ENCODE measurements at places on chromosomes 7 and 10.

- no peak for DNase-seq
These were observed 86.4 kb upstream of the DGKB start for GRCh38 chr7:14988941-14989340.

GRCh38 chr10:27481486-27481885 lies 22.6 kb upstream of the RAB18 start:
- no peak for DNase-seq

GRCh38 chr10:28906011-28906411 lies 228.7 kb downstream of the BAMBI start:
- DNase-seq, result no peak

DNA sequence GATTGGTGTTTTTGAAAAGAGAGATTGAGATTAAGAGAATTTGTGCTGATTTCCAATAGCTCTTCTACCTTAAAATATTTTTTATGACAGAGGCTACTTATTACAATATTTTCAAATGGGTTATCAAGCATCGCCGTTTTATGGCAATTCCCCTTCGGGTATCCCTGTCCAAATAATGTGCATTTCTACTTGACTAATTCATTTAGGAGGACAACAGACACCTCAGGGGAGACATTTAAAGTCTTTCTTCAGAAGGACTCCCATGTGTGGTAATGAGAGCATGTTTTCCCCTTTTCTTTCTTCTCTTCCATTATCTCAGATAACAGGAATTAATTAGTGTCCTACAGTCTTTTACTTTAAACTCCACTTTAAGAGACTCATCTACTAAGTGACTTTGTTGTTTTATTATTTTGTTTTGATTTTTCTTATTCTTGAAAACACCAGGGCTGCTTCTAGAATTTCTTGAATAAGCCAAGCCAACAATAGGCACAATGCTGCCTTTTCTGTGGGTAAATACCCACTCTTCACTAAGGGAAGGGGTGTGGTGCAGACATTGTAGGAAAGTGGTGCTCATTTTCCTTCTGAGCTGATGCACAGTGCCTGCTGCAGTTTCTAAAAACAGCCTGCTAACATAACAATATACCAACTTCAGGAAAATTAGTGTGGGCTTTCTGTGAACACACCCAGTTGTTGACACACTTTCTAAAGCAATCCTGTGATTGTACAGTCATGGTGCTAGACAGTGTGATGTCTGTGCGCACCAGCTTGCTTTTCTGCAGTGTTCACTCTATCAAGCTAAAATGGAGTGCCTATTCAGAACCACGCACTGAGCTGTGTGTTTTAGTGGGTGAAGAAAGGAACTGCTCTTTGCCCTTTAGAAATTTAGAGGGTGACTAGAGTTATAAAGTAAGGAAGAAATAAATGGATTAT lies 597.7 kb downstream of the NRG3 start:
- DNase-seq, result no peak

- DNase-seq, result peak; percentile 48
These were observed 211.1 kb downstream of the MGMT start for GRCh38 chr10:129678186-129678585.

DNA sequence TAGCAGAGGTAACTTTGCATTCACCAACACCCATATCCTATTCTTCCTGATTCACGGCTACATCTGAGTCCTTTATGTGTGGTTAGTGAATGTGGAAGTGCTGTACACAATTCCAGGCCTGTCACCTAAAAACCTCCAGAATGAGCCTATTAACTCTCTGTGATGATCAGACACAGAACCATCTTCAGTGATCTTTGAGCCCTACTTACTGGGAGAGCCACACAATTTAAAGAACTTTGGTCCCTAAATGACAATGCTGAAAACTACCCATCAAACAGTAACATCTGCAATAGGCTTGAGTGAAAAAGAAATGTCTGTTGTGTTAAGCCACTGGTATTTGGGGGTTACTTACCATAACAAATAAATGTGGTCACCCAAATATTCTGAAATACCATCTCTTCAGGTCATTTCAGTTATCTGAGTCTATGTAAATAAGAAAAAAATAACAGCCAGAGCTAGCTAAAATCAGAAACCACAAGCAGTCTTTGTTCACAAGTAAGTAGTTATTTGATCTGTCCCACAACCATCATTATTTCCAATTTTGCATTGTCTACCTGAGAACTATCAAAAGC lies 145.7 kb downstream of the HGF start:
- no peak for DNase-seq

GRCh38 chr10:44384601-44385025 lies 284 bp downstream of the CXCL12 start:
- no peak for DNase-seq

GRCh38 chr7:69515495-69516212 lies 82.6 kb upstream of the AUTS2 start:
- no peak for DNase-seq

DNA sequence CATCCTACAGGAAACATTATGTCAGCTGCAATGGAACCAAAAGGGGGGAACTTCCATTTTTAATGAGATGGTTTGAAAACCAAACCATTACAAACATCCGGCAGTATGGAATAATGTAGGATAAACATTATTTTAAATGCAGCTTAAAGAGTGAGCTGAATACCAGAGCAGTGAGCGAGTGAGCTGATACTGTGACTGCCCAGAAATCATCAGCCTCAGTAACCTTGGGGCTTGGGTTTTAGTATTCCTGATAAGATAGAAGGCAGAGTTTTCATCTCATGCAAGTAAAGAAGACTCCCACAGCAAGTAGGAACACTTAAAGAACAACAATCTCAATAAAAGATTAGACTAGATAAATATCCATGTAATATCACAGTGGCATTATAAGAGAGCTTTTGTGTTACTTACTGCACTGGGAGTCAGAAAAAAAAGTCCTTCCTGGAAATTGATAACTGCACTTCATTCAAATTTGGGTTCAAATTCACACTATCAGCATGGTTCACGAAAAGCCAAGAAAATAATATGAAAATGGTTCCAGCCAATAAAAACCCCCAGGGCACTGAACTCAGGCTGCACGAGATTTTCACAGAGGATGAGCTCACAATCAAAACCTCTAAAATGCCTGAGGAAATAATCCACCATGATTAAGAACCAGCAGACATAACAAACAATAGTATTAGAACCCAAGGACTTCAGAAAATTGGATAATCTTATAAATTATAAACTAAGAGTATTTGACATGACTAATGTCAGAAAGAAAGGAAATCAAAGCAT lies 115.7 kb downstream of the MTPAP start:
- no peak for DNase-seq

- DNase-seq, result no peak
These were observed 61.8 kb upstream of the DNAJB6 start for GRCh38 chr7:157274991-157275427.

- no peak for DNase-seq
These were observed 6.8 kb upstream of the NAT16 start for GRCh38 chr7:101186844-101187428.
